ENCODE measurements at places on chromosomes 2 and 18.

GRCh38 chr2:206150168-206150567 lies 9.1 kb downstream of the NDUFS1 start:
- no peaks in the 10 kb centered on the region for H3K4me1 ChIP-seq
- H3K27ac ChIP-seq: no peak overlapping the region
- H3K4me3 ChIP-seq: no peak overlapping the region
- peaks cover 52% of the 10 kb centered on the region for H3K36me3 ChIP-seq
- no peaks in the 10 kb centered on the region for H3K27me3 ChIP-seq

- H3K27ac ChIP-seq: no peak overlapping the region
- H3K4me3 ChIP-seq: no peak overlapping the region
- no peaks in the 10 kb centered on the region for H3K36me3 ChIP-seq
- H3K27me3 ChIP-seq: no peaks in the 10 kb centered on the region
- DNase-seq: no peak
These were observed 167.1 kb upstream of the KYNU start for GRCh38 chr2:142710336-142710735.

DNA sequence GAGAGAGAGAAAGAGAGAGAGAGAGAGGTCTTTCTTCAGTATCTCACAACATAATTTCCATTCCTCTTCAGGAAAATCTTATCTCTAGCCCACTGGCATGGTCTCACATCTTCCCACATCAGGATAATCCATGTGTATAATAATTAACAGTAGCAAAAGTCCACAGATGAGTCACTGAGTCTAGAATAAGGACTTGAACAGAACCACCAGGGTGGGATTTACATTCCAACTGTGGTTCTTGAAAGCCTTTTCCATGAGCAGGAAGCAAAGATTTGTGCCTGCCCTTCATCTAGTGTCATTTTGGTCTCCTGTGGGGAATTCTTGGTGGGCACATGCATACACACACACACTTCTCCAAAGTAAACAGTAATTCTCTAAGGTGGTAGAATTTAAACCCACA lies 107.1 kb upstream of the TCF4 start:
- no peaks in the 10 kb centered on the region for H3K27me3 ChIP-seq
- no peaks in the 10 kb centered on the region for H3K36me3 ChIP-seq
- no peak overlapping the region for H3K27ac ChIP-seq
- no peaks in the 10 kb centered on the region for H3K4me1 ChIP-seq

- H3K27me3 ChIP-seq: no peaks in the 10 kb centered on the region
- H3K36me3 ChIP-seq: no peaks in the 10 kb centered on the region
- no peak overlapping the region for H3K4me3 ChIP-seq
These were observed 31.1 kb upstream of the SPAG16 start for GRCh38 chr2:213253162-213253561.

GRCh38 chr2:108604196-108604595 lies 69.9 kb downstream of the LIMS1 start:
- H3K4me1 ChIP-seq: peaks cover 9% of the 10 kb centered on the region
- 0 out of 2 replicates have a peak overlapping the region, but pooled peaks have one; percentile 27 for H3K27ac ChIP-seq
- H3K36me3 ChIP-seq: no peaks in the 10 kb centered on the region
- peak; percentile 77 for DNase-seq
- no peak overlapping the region for H3K4me3 ChIP-seq
- no peaks in the 10 kb centered on the region for H3K27me3 ChIP-seq

DNA sequence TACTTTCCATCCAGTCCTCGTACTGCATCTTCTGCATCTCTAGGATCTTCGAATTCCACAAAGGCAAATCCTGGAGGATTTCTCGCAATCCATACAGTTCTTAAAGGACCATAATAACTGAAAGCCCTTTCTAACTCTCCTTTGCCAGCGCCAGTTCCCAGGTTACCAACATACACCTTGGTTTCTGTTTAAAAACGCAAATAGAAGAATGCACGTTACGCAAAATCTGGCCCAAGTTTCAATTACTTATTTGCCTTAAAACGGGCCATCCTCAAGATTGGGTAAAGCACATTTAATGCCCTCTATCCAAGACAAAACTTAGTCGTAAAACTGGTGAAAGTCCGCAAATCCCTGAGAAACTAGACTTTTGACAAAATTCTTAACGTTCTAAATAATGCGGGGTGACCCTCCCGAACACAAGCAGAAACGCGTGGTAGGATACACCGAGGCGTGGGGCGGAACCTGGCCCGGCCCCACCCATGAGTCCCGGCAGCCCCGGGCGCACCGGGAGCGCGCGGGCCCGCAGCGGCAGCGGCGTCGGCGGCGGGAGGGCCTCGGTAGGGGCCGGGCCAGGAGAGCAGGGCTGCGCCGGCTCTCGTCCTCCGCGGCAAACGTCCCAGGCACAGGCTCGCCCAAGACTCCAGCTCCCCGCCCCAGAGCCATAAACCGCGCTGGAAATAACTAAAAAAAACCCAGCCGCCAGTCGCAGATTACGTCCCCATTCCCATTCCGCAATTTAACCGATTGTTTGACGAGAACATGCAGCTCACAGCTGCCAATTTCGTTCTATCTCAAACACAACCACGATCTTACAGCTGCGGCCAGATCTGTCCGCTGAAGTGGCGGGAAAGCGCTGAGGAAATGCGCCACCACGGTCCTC lies 910 bp downstream of the SRSF7 start:
- H3K4me3 ChIP-seq: peak overlapping the region; percentile 86
- H3K36me3 ChIP-seq: peaks cover 42% of the 10 kb centered on the region
- peak; percentile 79 for DNase-seq
- H3K4me1 ChIP-seq: peaks cover 9% of the 10 kb centered on the region

DNA sequence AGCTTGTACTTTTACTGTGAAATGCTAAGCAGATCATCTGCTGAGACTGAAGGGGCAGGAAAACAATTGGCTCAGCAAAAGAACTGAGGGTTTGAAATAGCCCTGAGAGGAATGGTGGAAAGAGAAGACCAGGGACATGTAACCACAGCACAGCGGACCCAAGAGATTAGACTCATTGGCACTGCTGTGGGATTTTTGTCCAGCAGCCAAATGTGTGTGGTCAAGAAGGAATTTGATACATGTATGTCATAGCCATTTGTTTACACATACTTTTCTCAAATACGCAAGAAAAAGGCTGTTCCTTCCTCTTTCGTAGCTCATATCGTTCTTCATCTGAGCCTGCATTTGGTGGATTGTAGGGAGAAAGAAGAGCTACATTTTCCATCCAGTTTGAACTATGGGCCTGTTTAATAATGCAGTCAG lies 73.8 kb downstream of the TRABD2A start:
- H3K36me3 ChIP-seq: no peaks in the 10 kb centered on the region
- H3K4me1 ChIP-seq: peaks cover 39% of the 10 kb centered on the region
- H3K4me3 ChIP-seq: peak overlapping the region; percentile 48
- DNase-seq: peak; percentile 93
- peak overlapping the region; percentile 83 for H3K27ac ChIP-seq

DNA sequence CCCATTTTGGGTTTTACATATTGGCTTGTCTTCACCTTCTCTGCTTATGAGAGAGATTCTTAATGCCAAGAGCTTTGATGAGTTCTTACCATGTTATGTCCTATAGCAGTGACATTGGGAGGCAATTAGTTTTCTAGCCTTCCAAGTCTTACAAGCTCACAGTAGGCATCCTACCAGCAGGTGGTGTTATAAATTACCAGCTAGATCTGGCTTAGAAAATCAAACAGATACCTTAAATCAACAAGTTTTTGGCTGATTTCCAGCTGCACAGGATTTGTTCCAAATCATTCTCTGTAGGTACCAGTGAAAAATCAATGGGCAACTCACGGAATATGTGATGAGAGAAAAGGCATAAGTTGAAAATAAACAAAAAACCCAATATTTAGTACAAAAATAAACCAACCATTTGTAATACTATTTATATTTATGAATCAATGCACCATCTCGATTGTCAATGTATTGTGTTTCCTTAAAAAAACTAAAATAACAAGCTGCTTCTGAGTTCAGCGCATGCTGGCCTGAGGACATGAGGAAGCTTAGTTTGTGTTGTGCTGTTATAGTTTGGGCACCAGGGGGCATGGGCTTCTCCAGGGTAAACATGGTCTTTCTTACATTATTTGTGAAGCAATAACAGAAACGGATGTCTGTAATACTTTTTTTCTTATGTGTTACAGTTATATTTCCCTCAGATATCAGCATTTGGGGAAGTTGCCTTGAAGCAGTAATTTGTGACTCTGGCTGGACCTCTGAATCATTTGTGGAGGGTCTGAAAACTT lies 34.1 kb upstream of the NXPH2 start:
- H3K4me1 ChIP-seq: no peaks in the 10 kb centered on the region
- DNase-seq: no peak
- no peaks in the 10 kb centered on the region for H3K36me3 ChIP-seq
- no peak overlapping the region for H3K4me3 ChIP-seq
- H3K27ac ChIP-seq: no peak overlapping the region

GRCh38 chr2:219508971-219509779 lies 5.1 kb upstream of the ASIC4 start:
- no peaks in the 10 kb centered on the region for H3K36me3 ChIP-seq
- peak overlapping the region; percentile 56 for H3K4me3 ChIP-seq
- H3K27ac ChIP-seq: no peak overlapping the region
- H3K27me3 ChIP-seq: peaks cover 15% of the 10 kb centered on the region

GRCh38 chr2:47094511-47095142 lies 60.5 kb downstream of the STPG4 start:
- no peaks in the 10 kb centered on the region for H3K27me3 ChIP-seq
- DNase-seq: peak; percentile 91
- no peak overlapping the region for H3K4me3 ChIP-seq
- H3K36me3 ChIP-seq: no peaks in the 10 kb centered on the region

- H3K36me3 ChIP-seq: no peaks in the 10 kb centered on the region
- peak; percentile 91 for DNase-seq
- H3K4me1 ChIP-seq: peaks cover 36% of the 10 kb centered on the region
- H3K4me3 ChIP-seq: peak overlapping the region; percentile 94
These were observed 1.7 kb downstream of the ROCK2 start for GRCh38 chr2:11342551-11343367.
